H9 (cell line): ENCODE measurements at places on chromosomes 1 and 21.

DNA sequence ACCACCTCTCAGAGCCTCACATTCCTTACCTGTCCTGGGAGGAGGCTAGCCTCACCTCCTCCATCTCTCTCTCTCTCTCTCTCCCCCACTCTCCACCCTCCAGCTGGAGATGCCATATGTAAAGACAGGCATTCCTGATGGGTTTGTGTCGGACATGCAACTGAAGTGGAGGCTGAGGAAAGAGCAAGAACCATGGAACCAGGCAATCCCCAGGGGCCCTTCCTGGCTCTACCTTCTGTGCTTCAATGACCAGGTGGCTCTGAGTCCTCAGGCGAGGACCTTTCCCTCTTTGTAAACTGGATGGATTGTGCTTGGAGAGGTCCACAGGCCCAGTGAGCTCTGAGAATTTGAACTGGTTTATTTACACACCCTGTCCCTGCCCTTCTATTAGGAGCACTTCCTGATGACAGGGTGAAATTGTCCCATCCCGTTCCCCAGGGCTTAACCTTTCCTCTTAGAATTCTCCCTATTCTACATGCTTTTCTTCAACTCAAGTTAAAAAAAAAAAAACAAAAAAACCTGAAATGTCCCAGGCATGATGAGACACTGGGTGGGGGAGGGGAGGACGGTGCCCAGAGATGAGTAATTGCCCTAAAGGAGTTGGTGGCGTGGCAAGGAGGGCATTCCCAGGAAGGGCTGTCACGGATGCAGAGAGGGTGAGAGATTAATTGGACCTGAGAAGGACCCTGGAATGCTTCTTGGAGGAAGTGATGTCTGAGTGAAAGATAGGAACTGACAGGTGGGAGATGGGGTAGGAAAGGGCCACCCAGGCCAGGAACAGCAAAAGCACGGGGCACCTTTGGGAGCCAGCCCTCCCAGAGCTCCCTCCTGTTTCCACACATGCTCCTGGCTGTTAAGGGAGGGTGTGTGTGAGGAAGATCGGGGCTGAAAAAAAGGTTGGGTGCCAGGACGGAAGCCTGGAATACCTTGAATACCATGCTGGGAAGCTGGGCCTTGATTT lies 50.2 kb upstream of the WASF2 start:
- DNase-seq = no peak

- no peak for DNase-seq
Observed at GRCh38 chr1:83588140-83588539, 410.8 kb downstream of the TTLL7 start.

GRCh38 chr1:101965341-101965740 lies 31.4 kb downstream of the OLFM3 start:
- no peak for DNase-seq

GRCh38 chr1:170168265-170168664 lies 22.5 kb downstream of the NTMT2 start:
- DNase-seq = no peak

GRCh38 chr1:222539951-222540597 lies 7.8 kb downstream of the HHIPL2 start:
- DNase-seq = no peak

DNA sequence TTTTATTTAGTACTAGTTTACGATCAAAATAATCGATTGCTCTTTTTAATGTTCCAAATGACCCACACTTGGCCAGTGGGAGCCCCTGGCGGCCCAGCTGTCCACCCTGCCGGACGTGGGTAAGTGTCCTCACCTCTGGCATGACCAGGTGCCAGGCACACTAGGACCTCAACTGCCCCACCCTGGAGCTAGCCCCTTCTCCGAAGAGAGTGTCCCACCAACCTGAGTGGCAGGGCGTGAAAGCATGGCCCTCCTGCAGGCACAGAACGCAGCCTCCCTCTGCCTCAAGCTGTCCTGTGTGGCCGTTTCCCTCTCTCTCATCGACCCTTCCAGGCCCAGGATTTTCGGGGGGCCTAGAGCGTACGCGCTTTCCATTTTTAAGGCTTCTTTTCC lies 32.9 kb upstream of the AGPAT3 start:
- DNase-seq = no peak

DNA sequence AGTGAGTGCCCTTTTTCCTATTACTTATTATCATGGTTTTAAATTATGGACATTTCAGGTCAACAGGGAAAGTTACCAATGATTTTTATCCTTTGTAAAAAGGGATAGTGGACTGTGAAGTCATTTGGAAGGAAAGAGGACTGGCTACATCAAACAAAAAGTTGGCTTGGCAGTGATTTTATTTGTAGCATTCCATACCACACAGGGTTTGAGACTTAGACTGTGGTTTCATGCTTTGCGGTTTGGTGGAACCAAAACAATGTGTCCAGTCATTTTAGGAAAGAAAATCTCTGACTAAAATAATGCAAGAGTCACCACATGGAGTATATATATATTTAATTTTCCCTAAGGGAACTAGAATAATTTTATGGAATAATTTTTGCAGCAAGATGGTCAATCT lies 239.5 kb downstream of the HMCN1 start:
- no peak for DNase-seq

GRCh38 chr1:77360256-77360655 lies 78.4 kb downstream of the AK5 start:
- DNase-seq = no peak

GRCh38 chr1:246773213-246773641 lies 49.0 kb downstream of the SCCPDH start:
- no peak for DNase-seq

- no peak for DNase-seq
Observed at GRCh38 chr1:213017447-213018273, 2.0 kb upstream of the ANGEL2 start.

GRCh38 chr1:174218983-174219382 lies 59.7 kb downstream of the RABGAP1L start:
- DNase-seq = no peak

- no peak for DNase-seq
Observed at GRCh38 chr1:181863006-181863405, 198.5 kb downstream of the ZNF648 start.

DNA sequence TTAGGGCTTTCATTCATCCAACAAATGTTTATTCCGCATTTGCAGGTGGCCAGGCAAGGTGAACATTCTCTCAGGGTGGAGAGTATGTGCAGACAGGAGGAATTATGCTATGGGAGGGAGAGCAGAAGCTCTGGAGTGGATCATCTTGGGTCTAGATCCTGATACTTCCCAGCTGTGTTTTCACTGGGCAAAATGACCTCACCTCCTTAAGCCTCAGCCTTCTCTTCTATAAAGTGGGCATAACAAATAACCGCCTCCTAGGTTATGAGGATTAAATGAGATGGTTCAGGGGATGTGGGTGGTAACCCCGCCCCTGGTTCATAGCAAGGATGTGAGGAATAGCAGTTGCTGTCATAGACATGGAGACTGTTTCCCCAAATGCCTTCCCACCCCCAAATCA lies 1.7 kb upstream of the TMEM51 start:
- no peak for DNase-seq

DNA sequence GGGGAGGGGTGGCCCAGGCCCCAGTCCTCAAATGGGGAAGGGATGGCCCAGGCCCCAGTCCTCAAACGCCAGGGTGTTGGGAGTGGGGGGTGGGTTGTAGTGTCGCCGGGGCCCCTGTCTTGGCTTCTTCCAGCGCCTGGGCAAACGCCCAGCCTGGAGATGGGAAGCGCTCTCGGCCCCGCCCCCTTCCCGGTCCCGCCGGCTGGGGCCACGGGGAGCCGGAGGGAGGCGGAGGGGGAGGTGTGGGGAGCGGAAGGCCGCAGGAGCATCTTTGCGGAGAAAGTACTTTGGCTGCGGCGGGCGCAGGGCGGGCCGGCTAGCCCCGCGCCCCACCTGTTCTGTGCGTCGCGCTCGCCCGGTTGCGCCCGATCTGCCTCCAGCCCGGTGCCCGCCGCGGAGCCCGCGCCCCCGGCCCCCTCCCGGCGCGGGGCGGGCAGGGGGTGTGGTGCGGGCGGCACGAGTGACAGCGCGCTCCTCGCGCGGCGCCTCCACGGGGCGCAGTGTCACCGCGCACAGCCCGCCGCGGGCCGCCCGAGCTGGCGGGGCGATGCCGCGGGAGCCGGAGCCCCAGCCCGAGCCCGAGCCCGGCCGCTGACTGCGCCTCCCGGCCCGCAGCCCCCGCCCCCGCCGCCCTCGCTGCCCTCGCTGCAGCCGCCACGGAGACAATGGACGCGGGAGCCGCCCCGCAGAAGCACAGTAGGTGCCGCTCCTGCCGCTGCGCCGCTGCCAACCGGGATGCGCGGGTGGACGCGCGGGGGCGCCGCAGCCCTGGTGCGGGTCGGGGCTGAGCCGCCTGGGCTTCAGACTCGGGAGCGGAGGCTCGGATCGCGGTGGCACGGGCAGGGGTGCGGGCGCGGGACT lies 31.1 kb upstream of the PEX10 start:
- DNase-seq = peak; percentile 59

GRCh38 chr1:174577681-174578080 lies 129.9 kb downstream of the GPR52 start:
- DNase-seq = no peak

GRCh38 chr1:167681024-167681423 lies 40.8 kb upstream of the MPZL1 start:
- no peak for DNase-seq

DNA sequence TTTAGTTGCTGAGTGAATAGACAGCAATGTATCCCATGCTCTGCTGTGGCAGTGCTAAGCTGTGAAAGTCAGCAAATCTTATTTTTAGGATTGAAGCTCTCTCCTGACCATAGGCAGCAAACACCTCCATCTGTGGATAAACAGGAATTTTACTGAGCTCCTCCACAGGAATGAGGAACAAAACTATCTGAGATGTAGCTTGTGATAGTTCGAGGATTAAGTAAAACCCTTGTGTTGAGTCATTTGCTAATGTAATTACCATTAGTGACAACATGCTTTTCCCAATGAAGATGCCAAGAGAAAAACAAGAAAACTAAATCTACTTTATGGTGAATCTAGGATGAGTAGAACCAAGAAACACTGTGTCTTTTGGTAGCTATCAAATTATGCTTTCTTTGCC lies 122.7 kb downstream of the CLEC20A start:
- DNase-seq = no peak

GRCh38 chr1:30476476-30476875 lies 246.9 kb downstream of the MATN1 start:
- DNase-seq = no peak

DNA sequence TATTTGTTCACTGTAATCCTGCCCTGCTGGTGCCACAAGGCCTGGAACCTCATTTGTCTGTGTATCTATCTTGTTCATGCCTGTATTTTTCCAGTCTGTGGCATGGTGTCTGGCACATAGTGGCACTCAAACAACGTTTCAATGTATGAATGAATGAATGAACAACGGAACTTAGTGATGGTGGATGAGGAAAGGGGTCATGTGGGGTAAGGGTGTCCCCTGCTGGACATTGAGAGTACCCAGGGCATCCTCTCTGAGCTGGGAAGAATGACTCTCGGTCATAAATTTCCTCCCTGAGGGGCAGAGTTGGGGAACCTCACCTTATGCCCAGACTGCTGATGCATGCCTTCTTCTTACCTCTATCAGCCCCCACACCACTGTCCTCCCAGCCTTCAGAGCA lies 18.9 kb upstream of the ZNF683 start:
- peak; percentile 60 for DNase-seq

GRCh38 chr1:101290922-101291561 lies 54.2 kb downstream of the S1PR1 start:
- no peak for DNase-seq

DNA sequence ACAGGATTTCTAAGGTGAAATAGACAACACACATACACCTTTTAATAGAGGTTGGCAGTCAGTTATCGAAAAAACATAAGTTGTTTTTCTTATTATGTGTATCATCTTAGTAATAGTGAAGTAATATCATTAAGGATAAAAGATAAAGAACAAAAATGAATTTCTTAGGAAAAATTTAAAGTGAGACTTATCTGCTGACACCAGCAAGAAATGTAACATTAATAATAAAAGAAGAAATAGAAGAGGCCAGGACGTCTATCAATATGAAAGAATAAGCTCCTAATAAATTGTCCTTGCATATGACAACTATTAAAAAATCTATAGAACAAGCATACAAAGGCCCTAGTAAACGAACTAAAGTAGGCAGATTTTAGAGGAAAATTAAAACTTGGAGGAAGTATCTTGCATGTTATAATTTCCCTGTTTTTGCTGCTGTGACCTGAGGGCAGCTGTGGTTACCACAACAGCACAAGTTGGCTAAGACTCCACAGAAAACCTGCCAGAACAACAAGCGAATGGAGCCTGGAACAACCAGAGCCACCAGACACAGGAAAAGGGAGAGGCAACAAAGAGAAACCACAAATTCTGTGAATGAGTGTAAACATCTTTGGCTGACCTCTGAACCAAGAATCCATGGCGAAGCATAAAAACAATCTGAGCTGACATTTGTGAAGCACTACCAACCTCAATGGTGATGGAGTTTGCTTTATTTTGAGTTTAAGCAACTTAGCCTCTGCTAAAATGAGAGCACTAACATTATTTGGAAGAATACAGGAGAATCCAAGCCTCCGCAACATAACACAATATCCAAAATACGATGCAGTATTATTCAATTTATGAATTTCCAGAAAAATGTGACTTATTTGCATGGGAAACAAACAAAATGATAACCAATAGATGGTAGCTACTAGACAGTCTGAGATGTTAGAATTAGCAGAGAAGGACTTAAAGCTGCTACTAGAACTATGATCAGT lies 207.5 kb downstream of the KCNT2 start:
- DNase-seq = no peak

DNA sequence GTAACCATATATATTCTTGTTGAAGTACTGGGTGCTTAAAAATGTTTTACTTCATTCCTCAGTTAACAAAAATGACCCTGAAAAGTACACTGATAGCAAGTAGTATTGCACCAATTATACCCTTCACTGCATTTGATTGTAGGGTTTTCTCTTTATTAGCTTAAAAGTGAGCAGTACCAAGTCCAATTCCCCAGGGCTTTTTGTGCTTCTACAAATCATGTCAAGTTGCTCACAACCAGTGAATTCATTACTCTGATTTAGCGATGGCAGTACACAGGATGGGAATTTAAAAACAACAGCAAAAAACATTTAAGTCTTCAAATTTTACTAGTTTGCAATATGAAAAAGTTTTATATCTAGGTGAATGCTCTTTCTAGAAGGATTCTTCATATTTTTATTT lies 436.4 kb downstream of the PTBP2 start:
- DNase-seq = no peak

DNA sequence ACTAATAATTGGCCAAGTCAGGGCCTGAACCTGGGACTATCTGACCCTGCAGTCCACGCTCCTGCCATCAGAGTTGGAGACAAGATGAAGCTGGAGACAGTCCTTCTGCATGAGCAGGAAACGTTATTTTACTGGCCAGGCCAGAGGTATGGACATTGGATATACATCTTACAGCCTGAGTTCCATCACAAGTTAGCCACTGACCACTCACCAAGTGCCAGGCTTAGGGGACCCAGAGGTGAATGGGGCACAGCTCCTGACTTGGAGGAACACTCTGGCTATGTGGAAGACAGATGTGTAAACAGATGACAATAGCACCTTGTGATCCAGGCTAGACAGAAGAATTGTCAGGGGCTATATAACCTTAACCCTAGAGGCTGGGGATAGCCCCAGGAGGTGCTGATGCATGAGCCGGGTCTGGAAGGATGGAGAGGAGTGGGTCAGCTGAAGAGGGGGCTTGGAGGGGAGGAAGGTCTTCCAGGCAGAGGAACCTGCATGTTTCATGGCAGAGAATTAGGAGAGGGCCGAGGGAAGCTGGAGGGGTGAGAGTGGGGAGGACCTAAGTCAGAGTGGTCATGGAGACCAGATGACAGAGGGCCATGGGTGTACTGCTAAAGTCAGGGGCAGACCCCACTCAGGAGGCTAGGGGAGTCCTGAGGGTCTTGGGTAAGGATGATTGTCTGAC lies 52.5 kb upstream of the DMRTB1 start:
- DNase-seq = no peak
